ENCODE measurements at places on chromosomes 6 and 20. TPM values are rescaled to one million over a fixed set of nuclear protein-coding genes. Genes with fewer than 3 reads are reported as not detected.

- DNase-seq, result no peak
Measured at GRCh38 chr6:17012421-17013225, 89.2 kb upstream of the STMND1 start.

PPIL6 gene
- total RNA-seq, result 0.13 TPM

DNA sequence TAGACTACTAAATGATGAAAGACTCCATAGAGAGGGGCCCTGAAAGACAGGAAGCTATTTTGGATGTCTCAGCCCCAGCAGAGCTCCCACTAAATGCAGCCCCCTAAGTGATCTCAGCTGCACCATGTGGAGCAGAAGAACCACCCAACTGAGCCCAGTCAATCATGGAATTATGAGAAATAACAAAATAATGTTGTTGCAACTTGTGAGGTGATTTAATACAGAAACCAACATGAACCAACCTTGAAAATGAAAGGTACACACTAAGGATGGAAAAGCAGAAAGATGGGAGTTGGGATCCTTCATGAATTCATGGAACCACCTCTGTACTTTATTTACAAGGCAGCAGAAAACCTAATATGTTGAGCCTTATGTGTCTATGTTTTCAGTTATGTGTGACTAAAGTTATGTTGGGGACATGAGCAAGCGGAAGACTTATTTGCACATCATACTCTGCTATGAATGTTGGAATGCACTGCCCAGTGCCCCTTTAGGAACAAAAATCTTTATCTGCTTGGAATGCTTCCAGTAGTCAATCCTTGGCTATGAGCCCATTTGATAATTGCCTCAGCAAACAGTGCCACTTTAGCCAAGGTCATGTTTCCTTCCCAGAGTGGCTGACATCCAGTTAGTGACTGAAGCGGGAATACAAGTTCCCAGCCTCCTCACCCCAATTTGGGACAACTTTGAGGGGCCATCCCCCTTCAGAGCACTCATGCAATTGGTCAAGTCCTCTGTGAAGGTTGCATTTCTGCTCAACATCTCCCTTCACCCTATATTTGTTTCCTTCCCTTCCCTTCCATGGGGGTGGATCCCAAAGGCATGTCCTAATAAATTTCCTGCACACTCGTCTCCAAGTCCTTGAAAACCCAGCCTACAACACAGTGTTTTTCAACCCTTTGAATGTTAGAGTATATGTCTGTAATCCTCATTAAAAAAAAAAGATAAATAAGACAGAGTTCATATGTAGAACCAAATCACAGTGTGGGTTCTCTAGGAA lies 18.4 kb downstream of the TP53RK start:
- no peak for DNase-seq

ZNF831 gene
- 2.2 TPM for total RNA-seq

DNA sequence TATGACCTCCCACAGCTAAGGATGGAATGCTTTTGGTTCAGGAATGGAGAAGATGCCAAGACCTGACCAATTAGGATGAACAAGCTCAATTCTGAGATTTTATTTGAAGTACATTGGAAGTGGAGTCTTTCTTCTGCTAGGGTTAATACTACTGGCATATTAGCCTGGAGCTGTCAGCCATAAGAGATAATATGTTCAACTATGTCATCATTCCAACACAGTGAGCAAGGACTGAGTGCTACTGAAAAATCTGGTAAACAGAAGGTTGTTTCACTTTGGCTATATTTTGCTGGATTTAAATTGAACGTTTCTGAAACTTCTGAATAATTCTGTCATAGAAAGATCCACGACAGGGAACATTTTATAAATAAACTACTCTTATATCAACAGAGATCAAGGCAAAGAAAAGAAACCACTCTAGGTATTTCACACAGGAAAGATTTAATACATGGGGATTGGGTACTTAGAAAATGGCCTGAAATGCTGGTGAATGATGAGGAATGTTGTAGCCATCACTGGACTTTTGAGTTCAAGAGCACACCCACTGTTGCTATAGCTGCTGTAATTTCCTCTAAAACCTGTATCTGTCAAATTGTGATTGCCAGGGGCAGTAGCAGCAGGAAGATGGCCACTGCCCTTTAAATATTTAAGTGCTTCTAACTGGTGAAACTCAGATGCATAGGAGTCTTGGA lies 200.5 kb downstream of the PLCB4 start:
- DNase-seq, result no peak

GRCh38 chr6:11810039-11810541 lies 31.5 kb upstream of the ADTRP start:
- no peak for DNase-seq

- no peak for DNase-seq
Measured at GRCh38 chr6:130148181-130148580, 74.6 kb downstream of the SAMD3 start.

DNA sequence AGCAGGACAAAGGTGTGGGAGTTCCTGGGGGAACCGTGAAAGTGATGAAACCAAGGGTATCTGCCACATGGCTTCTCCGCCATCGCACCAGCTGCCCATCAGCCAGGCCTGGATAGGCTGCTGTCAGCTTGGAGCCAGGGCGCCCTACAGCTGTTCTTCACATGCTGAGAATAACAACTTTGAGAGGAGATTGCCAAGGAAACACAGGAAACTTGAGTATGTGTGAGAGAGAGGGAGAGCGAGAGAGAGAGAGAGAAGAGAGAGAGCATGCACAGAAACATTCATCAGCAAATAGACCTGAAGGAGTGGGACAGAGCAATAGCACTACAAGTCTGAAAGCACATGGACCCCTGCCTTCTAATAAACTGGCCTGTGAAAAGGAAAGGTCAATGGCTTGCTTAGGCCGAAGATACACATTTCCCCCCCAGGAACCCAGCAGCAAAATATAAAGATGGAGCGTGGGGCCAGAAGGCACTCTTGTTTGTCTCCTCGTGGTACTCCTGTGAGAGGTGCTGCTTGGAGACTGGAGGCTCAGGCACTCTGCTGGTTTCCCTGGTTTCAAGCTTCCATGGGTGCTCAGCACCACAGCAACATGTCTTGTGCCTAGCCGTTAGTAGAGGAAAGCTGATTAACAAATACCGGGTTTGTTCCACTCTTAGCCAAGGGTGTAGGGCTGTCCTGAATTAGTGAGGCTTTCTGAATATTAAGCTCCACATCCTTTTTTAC lies 53.0 kb downstream of the SNAP25 start:
- no peak for DNase-seq

CST4 gene
- total RNA-seq, result not detected

MOG gene
- not detected for total RNA-seq

MACROD2 gene
- not detected for total RNA-seq

DNA sequence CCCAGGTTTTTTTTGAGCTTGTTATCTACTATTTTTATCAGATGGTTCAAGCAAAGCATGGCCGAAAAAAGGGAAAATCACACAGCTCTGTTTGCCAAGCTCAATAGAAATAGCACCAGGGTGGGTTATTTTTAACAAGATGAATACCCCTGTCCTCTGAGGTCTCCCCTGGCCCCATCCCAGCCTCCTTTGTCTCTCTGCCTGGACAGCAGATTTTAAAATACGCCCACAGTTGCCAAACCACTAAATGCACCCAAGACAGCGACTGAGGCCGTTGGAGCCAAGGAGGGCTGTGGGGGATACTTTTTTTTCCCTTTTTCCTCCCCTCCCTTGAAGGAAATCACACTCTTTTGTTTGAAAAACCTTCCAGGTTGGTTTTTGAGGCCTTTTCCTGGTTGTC lies 106.6 kb downstream of the VEGFA start:
- DNase-seq, result no peak

DNA sequence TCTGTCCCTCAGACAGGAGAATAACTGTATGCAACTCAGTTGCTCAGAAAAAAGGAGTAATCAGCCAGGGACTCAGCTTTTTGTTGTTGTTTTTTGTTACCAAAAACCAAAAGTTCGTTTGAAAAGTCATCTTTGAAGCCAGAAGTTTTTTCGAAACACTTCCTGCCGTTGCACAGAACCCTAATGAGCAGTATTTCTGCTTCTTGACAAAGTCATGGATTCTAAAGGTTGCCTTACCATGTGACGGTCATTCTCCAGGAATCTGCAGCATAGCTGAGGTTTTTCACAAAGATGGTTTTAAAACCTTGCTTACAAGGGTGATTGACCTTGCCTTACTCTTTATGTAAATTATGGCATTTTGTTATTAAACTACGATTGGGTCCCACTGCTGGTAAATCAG lies 1.9 kb downstream of the RAB32 start:
- no peak for DNase-seq

GRCh38 chr6:105211831-105212230 lies 32.0 kb upstream of the POPDC3 start:
- DNase-seq, result no peak

GRCh38 chr20:33796907-33797544 lies 14.1 kb upstream of the CHMP4B start:
- DNase-seq, result no peak

OR2B2 gene
- not detected for total RNA-seq

- DNase-seq, result no peak
Measured at GRCh38 chr20:23122796-23123655, 36.9 kb upstream of the CD93 start.

TAGAP gene
- total RNA-seq, result 130 TPM

DNA sequence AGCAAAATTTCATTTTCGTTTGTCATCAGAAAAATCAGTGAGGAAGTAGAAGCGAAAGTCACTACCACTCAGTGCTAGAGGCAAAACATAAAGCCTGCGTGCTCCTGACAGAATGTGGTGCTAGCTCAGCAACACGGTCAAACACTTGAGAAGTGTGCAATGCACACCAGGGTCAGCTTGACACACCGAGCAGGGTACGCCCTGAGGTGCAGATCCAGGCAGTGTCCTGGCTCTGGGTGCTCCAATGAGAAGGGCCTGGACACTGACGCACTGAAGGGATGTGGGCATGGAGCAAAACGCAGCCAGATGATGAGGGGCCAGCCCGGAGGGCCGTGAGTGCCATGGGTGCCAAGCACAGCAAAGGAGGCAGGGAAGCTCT lies 5.9 kb downstream of the RNASET2 start:
- DNase-seq, result no peak

DNA sequence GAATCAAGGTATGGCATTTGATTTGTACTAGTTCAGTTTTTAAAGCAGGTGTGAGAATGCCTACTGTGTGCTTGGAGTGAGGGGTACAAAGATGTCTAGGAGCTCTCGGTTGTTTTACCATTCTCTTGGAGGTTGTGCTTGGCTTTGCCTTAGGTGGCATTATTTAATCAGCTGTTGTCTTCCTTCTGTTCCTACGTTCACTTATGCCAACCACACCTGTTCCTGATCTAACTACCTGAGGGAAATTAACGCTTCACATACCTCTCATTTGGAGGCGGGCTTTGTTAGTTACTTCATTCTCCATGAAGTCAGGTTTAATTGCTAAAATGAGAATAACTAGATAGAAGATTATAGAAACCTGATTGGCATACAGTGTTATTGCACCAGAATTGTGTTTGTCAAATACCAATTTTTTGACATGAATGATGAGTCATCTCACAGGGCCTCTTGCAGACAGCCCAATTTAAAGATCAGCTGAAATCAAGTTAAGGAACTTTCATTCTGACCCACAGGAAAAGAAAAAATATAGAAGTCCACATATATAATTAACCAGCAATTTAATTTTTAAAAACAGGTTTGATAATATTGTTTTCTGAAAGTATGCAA lies 24.8 kb upstream of the PBOV1 start:
- DNase-seq, result no peak

DNA sequence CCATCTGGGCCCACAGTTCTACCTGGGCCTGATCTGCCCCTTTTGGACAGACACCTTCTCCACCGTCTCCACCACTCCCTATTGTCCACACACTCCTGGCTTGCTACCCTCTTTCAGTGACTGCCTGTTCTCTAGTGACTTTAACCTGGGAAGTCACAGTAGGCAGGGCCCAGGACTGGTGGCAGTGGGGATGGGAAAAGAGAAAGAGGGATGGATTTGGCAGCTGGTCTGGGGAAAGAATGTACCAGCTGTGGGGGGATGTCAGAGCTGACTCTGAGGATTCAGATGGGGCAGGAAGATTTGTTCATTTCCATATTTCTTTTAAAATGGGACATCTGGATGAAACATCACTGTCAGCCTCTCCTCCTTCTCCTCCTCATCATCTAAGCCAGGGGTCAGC lies 85.5 kb downstream of the SULF2 start:
- no peak for DNase-seq

HLA-DPB1 gene
- total RNA-seq, result 9.8 TPM

DNA sequence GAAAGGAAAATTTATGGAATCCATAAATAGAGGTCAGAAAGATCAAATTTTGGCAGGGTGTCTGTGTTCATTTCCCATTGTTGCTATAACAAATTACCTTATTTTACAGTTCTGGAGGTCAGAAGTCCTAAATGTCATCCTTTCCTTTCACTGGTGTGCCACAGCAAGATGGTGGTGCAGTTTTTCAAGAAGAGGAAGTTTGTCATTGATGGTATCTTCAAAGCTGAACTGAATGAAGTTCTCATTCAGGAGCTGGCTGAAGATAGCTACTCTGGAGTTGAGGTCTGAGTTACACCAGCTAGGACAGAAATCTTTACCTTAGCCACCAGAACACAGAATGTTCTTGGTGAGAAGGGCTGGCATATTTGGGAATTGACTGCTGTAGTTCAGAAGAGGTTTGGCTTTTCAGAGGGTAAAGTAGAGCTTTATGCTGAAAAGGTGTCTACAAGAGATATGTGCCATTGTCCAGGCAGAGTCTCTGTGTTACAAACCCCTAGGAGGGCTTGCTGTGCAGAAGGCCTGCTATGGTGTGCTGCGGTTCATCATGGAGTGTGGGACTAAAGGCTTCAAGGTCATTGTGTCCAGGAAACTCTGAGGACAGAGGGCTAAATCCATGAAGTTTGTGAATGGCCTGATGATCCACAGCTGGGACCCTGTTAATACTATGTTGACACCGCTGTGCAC lies 7.2 kb upstream of the CCNC start:
- no peak for DNase-seq

GRCh38 chr6:56172144-56172543 lies 75.2 kb downstream of the COL21A1 start:
- no peak for DNase-seq

DNA sequence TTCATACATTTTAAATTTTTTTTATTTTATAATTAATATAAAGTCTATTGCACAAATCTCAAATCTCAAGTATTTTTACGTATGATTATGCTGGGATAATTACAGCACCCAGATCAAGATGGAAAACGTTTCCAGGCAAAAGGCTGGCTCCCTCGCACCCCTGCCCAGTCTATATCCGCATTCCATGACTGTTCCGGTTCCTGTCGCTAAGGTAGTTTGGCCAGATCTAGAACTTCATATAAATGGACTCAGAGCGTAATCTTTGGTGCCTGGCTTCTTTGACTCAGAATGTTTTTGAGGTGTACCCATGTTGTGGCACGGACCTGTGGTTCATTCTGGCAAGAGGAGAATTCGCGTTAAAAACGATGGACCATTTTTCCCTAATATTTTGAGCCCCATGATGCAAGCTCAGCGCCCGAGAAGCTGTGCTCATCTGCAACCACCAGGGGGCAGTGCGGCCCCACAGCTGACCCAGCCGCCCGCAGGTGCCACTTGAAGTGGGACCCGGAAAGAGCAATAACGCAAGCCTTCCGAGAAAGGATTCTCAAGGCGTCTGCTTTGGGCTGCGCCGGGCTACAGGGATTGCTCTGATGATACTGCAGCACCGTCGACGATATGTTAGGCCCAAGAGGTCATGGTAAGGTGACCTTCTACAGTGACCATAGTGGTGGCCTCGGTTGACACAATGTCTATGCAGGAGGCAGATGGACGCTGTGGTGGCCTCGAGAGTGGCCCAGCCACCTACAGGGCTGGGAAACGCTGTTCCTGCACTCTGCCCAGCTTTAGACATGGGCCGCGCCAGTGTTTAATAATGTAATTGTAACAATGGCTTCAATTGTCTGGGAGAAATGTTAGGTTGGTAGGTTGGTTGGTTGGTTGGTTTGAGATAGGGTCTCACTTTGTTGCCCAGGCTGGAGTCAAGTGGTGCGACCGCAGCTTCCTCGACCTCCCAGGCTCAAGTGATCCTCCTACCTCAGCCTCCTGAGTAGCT lies 160.1 kb downstream of the ZMYND8 start:
- peak; percentile 54 for DNase-seq
